ENCODE measurements at places on chromosomes 16 and 17.

GRCh38 chr17:83037084-83037873, 42.1 kb upstream of the METRNL start:
- DNase-seq, result peak; percentile 36

DNA sequence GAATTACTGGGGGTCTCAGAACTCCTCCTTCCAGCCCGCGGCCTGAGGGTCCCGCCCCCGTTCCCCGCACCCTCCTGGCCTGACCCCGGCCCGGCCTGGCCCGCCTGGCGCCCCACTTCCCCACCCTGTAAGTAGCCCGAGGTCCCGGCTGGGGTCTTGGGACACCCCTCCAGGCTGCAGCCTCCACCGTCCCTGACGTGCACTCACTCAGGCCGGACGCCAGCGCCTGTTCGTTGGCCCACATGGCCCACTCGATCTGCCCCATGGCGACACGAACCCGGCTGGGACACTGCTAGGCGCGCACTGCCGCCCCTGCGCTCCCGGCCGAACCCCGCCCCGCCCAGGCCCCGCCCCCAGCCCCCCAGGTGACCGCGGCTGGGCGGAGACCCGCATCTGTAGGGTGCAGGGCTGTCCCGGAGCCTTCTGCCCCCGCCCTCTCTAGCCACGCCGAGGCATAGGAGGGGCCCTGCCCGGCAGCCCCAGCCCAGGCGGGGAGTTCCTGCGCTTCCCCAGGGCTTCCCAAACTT, at the start of gene CYBA:
TSS of gene CYBA (minus strand) at position 305 of the 527 bp plus-strand sequence. CDS start at position 265, 40 bp downstream.
- DNase-seq, result no peak

DNA sequence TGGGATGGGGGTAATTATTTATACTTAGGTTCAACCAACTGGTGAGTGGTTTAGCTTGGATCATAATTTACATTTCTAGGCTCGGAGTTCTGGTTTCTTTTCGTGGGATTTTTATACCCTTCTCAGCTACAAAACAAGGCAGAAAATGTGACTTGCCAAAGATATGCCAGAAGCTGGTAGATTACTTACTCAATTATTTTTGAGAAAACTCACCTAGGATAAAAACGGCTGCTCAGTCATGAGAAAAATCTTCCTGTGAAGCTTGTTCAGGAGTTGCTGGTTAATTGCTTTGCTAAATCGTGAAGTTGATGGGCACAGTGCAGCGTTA, 1.1 kb downstream of the NDEL1 start:
- DNase-seq, result no peak

- no peak for DNase-seq
Observed at GRCh38 chr17:42586514-42587230, 9.1 kb upstream of the PSMC3IP start.

DNA sequence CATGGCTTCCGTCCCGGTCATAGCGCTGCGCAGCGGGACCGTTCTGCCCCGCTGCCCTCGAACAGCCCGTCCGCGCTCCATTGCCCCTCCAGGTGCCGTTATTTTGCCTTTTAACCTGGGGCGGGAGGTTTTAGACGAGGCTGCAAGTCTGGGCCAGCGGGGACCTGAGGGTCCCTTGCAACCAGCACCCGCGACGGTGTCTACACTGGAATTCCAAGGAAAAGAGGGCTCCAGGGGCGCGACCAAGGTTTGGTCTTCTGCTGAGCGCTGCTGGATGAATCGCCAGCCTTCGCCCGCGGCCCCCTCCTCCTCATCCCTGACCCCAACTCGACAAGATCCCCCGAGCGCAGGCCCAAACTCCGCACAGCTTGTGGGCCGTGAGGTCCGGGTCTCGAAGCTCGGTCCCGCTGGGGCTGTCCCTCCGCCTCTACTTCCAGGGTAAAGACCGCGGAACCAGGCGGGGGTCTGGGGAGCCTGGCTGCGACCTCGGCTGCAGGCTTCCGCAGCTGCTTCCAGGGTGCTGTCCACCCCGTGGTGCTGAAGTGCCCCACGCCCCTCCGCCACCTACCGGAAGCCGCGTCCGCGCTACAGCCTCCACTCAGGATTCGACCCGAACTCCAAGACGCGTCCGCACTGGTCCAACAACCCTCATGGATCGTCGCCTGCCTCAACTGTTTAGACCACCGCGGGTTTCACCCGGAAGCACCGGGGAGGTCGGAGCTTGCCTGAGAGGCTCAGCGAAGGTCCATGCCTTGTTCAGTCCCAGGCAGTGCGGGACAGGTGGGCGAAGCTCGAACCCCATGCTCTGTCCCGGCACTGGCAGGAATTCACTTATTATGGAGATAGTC, 10.1 kb upstream of the CA4 start:
- DNase-seq, result peak; percentile 74
